AG09309 (cell line): ENCODE measurements at places on chromosomes 12 and 14.
A peak's percentile ranks its signal among the peaks of the same experiment; 100 is the strongest.

DNA sequence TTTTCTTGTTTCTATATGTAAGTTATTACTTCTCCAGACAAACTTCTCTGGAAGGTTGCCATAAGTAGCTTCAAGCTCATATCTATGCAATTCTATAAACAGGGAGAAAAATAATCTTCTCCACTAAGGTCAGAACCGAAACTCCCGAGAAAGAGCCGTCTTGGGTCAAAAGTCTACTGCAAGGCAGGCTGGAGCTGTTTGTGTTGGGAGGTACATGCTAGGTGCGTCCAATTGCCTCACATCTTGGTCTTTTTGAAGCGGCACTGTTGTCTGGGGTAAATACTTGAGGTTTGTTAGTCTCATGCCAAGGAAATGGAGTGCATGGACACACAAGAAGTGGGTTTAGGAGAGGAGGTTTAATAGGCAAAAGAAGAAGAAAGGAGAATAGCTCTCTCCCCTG lies 674.7 kb upstream of the TMEM132C start:
- DNase-seq, result no peak

DNA sequence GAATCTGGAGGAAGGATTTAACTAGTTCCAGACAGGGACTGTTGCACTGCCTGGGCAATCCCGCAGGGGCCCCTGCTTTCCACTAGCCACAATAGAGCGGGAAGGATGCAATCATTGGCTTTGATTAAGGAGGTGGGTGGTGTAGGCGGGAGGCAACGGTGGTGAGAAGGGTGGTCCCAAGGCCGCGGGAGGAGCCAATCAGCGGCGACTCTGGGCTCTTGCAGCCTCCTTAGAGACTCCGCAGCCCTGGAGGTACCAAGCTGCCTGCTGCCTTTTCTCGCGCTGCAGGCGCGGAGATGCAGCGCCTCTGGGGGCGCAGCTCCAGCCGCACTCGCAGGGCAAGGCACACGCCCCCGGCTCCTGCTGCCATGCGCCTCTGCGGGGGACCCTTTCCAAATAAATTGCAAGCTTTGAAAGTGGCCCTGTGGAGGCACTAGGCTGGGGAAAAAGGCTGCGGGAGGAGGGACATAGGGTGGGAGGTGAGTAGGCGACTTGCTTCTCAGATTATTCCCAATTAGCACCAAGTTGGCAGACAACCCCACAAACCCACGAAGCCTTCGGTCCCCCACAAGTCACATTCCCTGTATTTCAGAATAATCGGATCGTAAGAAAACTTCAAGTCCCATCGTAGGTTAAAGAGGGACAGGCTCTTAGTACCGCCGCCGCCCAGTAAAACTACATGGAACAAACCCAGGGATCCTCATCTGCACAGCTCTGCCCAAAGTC lies 858 bp upstream of the KCNA1 start:
- no peak for DNase-seq

GRCh38 chr12:31002999-31003398 lies 70.7 kb upstream of the DDX11 start:
- no peak for DNase-seq

DNA sequence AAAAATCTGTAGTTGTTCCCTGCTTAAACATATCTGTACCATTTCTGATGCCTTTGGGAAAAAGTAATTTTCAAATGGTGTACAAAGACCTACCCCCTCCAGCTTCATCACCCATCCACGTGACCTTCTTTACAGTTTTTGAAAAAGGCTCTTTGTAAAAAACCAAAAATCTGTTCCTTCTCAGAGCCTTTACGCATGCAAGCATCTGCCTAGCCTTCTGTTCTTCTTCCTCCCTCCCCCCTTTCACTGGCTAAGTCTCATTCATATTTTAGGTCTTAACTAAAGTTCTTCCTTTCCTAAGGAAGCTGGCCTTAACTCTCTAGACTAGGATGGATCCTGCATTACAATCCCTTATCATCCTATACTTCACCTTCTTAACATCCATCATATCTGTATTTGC lies 10.4 kb downstream of the CAPRIN2 start:
- no peak for DNase-seq

GRCh38 chr12:57755454-57756372 lies 810 bp downstream of the MARCHF9 start:
- no peak for DNase-seq

DNA sequence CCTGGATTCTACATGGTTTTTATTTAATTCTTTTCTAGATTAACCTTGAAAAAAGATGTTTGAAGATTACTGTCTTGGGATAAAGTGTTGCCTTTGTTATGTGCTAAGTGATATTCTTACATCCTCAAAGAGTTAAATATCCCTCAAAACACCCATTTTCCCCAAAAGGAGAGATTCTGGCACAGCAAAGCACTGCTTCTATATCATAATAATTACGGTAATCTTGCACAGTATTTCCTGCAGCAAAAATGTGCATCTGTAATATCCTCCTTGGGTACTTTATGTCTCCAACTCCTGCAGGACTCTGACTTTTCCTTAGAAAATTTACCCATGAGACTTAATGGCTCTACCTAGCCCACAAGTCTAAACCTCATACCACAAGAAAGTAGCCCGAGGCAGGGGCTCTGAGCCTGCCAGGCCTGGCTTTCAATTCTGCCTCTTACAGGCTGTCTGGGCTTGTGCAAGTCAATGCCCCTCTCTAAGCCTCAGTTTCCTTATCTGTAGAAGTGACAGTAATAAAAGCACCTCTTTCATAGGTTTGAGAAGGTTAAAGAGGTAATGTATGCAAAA lies 45.8 kb downstream of the SVOP start:
- DNase-seq, result no peak

DNA sequence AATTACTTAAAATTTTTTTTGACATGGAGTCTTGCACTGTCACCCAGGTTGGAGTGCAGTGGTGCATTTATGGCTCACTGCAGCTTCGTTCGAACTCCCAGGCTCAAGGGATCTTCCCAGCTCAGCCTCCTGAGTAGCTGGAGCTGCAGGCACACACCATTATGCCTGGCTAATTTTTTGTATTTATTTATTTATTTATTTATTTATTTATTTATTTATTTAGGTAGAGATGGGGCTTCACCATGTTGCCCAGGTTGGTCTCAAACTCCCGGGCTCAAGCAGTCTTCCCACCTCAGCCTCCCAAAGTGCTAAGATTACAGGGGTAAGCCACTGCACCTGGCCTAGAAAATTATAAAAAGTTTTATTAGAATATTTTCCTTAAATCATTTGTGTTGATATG lies 73.6 kb downstream of the DACT1 start:
- no peak for DNase-seq

- DNase-seq, result no peak
Observed at GRCh38 chr14:104567141-104567956, 12.2 kb upstream of the C14orf180 start.

- no peak for DNase-seq
Observed at GRCh38 chr12:26116829-26117715, 7.8 kb downstream of the BHLHE41 start.

DNA sequence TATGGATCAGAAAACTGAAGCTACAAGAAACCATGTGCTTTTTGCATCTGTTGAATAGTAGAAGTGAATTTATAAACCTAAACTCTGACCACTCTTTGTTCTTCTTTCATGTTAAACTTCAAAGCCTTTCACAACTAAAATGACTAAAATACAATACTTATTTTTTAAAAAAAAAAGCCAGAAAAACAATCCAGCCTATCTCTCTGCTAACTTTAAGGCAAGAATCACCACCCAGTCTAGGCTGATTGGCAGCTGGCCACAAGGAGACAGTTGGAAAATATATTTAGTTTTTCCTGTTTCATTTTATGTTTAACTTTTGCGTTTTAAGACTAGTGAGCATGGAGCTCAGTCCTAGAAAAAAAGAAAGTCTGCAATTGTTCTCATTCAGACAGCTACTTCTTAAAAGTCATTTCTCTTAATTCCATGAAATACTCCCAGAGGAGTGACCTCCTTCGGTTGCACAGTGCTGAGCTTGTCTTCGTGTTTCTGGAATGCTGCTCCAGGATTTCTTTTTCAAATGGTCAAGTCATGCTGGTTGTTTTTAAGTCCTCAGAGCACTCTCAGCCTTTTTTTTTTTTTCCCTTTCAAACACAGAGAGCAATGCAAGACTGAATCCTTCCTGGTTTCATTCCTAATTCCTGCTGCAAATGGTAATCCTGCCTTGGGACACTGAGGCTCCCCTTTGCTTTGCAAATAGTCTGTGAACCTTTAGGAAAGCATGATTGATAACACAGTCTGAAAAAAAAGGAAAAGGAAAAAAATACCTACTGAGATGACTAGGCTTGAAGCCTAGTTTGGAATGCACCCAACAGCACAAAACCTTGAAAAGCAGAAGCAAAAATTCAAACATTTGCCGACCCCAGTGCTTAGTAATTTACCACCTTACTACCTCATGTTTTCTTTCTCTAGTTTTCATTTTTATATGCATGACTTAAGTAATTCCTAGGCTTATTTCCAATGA lies 233.3 kb upstream of the DAAM1 start:
- DNase-seq, result no peak

DNA sequence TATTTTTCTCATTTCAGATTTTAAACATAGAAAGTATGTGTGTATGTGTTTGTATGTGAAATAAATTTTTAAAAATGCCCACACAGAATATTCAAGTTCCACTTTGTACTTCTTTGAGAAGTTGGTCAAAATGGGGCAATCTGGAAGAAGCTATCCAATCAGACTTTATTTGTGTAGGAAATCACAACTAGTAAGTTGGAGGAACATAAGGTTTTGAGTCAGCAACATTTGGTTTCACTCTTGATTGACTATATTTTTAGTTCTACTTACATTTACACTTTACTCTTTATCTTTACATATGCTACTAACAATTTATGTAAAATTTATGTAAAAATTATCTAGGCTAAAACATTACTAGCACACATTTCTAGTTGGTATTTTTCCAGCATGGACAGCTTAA lies 128.1 kb downstream of the ATXN7L3B start:
- no peak for DNase-seq

- DNase-seq, result peak; percentile 67
Observed at GRCh38 chr12:67811437-67812361, 163.2 kb downstream of the DYRK2 start.

- no peak for DNase-seq
Observed at GRCh38 chr14:104187121-104187889, 48.9 kb downstream of the KIF26A start.

- DNase-seq, result no peak
Observed at GRCh38 chr14:22039938-22040780, 366.5 kb upstream of the OR4E1 start.

DNA sequence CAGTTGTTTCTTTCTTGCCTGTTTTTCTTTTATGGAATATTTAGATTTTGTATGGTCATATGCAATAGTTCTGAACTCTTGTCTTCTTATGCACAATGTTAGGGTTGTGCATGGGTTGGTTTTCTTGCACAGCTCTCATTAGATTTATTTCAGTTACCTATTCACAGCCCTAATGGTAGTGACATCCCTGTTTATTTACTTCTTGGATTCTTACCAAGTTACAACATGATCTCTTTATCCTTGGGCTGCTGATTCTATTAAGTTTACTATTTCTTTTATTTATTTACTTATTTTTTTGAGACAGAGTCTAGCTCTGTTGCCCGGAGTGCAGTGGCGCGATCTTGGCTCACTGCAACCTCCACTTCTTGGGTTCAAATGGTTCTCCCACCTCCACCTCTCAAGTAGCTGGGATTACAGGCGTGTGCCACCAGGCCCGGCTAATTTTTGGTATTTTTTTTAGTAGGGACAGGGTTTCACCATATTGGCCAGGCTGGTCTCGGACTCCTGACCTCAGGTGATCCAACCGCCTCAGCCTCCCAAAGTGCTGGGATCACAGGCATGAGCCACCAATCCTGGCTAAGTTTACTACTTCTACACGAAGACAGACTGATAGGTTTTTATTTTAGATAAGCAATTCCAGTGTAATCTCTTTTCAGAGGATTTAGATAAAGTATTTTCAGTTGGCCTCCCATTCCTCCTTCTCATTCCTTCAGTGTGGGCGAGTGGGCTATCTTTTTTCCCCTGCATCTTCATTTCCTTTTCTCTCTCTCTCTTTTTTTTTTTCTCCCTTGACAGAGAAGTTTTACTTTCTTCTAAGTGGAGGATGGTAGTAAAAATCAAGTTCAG lies 395.1 kb upstream of the RGS6 start:
- DNase-seq, result no peak

GRCh38 chr12:29278673-29279420 lies 102.1 kb downstream of the ERGIC2 start:
- no peak for DNase-seq

DNA sequence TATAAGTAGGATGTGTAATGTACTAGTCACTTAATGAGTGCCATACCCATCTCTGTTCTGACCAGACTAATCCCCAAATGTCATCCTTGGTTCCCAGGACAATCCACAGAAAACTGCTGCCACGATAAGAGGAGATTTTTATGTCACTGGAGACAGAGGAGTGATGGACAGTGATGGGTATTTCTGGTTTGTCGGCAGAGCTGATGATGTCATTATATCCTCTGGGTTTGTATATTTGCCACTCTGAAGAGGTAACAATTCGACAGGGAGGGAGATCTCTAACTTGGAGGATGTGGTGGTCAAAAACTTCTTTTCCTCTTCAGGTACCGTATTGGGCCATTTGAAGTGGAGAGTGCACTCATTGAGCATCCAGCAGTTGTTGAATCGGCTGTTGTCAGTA lies 20.3 kb downstream of the ACSM4 start:
- DNase-seq, result no peak

DNA sequence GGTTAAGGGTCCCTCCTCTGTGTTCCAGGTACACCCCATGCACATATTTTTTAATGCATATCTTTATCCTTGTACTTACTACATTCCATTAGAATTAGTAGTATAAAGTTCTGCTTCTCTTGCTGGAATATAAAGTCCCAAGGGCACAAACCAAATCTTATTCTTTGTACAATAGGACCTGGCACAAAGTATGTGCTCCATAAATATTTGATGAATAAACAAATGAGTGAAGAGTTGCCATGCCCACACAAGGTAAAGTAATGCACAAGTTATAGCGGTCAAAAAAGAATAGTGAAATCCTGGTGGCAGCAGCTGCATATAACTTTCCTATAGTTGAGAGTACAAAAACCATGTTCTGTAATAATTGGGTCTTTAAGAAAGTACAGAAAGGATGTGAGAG lies 82.1 kb upstream of the BMP4 start:
- DNase-seq, result no peak

GRCh38 chr12:54393743-54394142 lies 9.2 kb upstream of the ZNF385A start:
- DNase-seq, result no peak

- DNase-seq, result no peak
Observed at GRCh38 chr12:85405262-85405661, 125.2 kb downstream of the ALX1 start.

DNA sequence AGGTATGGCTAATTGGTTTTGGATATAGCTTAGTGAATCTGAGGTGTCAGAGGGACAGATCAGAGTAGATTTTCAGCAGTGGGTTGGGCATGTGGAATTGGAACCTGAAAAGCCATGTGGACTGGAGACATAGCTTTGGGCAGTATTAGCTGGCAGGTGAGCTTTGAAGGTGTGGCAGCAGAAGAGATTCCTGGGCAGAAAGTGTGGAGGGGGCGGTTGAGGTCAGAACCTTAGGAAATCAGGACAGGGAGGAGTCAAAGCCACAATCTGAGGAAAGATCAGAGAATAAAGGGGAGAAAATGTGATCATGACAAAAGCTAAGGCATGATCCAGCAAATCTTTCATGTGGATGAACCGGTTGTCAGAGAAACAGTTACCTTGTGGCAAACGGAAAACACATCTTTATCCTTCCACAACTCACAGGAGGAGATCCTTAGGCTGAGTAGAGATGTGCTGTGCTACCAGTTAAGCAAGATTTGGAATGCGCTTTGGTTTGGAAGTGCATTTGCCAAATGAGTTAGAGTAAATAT lies 56.4 kb downstream of the PTGER2 start:
- no peak for DNase-seq

GRCh38 chr14:78758333-78758732 lies 588.2 kb downstream of the NRXN3 start:
- no peak for DNase-seq

GRCh38 chr14:94780536-94781399 lies 10.9 kb upstream of the GSC start:
- DNase-seq, result no peak
